ENCODE measurements at places on chromosomes 2 and 18.

DNA sequence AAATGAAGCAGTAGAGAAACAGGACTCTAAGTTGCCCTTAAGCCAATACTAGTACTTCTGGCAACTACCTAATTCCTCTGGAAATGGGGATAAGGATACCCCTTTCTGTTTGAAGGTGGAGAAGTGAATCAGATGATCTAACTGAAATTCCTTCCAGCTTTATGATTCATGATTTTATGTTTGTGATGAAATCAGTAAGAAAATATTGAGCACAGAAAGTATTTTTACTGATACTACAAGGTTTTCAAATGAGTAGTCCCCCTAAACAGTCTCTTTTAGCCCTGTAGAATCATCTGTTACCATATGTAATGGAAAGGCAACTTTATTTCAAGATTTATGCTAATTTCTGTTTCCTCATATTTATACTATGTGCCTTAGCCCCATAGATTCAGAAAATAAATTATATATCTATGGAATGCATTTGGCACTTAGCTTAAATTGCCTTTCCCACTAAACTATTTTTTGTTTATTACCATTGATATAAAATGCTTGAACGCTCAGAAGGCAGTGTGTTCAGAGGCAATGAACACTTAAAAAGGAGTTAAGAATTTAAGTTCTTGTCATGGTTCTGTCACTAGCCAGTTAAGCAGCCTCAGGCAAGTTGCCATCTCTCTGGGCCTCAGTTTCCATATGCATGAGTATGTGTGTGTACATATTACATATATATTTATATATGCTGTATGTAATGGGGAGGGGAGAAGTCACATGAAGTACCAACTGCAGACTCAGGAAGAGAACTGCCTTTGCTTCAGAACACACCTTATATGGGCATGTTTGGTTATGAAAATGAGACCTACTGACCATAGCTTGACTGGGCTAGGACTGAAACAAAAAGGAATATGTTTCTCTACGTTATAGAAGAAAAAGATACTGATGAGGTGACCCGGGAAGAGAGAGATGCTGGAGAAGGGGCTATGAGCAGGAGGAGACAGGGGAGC is 97.7 kb downstream of the CDC42EP3 start:
- DNase-seq = peak; percentile 68

DNA sequence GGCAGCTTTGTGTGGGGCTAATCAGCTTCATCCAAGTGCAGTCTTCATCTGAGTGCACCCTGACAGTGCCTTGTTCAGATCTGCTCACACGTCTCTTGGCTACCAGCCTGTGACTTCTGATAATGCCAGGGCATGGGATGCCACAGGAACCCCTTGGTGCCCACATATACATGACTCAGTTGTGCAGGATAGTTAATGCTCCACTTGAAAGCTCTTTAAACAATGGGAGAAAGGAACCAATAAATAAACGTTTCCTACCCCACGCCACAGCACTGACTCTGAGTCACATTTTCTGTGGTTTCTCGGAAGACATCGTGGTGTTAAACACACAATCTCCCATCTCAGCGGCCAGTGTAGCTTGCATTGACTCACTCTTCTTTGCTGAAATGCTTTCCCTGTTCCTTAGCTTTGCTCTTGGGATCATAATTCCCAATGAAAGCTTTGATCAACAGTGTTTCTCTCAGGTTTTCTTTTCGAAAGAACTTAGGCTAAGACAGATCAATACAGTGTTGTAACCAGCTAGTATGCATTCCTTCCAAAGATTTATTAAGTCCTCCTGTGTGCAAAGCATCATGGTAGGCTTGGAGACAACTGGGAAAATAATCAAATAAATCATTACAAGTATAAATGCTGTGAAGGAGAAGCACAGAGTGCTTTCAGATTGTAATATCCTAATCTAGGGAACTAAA is 142.0 kb downstream of the COPS8 start:
- DNase-seq = peak; percentile 97

DNA sequence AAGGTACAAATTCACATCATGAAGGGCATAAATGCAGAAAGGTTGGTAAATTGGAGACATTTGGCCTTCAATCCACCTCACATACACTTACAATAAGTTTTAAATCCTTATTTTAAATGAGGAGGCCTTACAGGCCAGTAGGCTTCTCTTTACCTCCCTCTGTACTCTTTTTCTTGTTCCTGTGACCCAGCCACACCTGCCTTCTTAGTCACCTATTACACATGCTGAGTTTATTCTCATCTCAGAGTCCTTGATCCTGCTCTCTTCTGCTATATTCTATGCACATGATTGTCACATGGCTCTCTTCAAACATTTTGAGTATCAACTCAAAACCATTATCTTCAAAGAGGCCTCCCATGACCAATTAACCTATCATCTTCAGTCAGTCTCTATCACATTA is 491.5 kb downstream of the SATB2 start:
- DNase-seq = no peak

DNA sequence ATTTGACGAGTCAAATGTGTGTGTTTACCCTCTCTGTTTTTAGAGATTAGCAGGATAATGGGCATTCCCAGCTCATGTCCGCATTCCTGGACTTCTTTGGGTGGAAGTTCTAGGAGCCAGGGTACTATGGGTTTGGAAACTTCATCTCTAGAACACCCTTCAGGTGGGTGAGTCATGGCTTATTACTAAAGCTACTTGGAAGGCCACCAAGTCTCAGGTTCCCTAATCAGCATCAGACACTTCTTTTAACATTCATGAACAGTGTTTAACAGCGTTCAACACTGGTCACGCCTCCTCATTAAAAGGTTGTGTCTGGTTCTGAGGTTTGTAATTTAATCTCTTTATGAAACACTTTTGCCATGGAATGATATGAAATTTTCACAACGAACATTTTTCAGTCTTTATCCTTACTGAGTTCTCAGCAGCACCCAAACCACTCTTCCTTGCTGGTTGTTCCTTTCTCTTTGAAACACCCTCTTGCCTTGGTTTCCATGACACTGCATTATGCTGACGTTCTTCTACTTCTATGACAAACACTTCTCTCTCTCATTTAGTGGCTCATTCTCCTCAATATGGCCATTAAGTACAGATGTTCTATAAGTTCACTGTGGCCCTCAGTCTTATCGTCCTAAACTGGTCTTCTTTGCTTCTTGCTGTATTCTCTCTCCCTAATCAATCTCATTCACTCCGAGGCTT is 49.3 kb downstream of the MMADHC start:
- DNase-seq = no peak

DNA sequence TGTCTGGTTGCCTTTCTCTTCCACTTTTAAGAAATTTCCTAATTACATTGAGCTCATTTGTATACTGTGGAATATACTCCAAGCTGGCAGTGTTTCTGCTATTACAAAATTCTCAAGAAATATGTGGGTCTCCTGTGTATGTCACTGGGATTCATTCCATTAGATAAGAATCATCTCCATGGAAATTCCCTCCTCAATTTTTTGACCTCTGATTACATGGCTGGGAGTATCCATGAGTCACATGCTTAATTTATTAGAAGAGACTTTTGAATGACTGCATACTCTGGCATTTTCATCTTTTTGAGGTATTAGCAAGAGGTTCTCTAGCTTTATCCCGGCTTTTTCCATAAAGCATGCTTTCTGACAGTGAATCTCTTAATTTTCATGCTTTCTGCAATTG is 665.5 kb upstream of the CNTNAP5 start:
- DNase-seq = no peak

DNA sequence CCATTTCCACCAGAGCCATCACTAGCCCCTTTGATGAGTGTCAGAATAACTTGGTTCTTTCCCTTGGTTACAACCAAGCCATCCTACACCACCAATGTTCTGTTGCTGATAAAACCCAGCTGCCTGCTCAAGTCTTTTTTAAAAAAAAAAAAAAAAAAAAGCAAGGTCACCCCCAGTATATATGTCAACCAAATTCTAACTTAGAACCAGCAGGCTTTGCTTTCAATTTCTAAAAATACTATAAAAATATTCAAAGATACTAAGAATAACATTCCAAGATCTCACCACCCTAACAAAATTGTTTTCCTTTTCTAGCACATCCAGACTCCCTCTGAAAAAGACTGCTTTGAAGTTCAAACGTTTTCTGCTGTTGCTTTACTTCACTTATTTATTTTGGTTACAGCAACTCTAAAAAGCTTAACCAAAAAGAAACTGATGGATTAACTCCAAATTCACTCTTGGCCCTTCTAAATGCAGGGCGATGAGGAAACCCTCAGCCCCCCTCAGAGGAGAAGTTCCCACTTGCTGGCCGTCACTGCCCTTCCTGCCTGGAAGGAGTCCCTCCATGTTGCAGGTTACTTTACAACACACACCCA is 10.9 kb downstream of the UXS1 start:
- DNase-seq = peak; percentile 15

GRCh38 chr2:101251844-101252407 is 760 bp upstream of the CNOT11 start:
- no peak for DNase-seq

GRCh38 chr2:235854276-235854675 is 313.9 kb downstream of the GBX2 start:
- no peak for DNase-seq

GRCh38 chr18:73511771-73512503 is 635.7 kb downstream of the FBXO15 start:
- DNase-seq = peak; percentile 87

DNA sequence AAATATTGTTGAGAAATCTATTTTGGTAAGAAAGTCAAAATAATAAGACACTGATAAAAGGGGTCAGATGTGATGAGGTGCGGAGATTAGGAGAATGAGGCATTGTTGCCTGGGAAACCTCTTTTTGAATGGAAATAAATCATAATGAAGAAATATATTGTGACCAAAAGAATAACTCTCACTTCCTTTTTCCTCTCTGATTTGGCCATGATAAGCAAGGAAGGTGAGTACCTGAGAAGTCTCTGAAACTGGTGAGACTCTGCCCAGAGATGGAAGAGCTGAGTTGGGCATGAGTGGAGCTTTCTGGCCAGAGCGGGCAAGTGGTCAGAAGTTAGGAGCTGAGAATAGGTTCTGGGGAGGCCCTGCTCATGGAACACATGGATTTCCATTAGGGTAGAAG is 11.8 kb downstream of the LAMA3 start:
- DNase-seq = no peak

DNA sequence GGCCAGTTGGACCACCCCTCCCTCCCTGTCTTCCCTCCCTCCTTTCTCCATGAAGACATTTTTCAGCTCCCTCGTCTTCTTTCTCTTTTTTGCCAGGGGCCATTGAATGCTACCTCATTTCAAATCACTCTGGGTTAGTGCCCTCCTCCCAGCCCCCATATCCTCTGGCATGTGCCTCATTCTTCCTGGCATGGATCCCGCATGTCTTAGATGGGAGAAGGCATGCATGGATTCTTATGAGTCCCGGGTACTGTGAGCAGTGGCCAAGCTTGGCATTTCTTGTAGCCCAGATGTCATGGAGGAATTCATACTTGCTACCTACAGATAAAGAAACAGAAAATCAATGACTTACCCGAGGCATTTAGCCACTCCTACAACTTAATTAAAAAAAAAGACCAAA is 9.0 kb upstream of the HAAO start:
- DNase-seq = peak; percentile 9

DNA sequence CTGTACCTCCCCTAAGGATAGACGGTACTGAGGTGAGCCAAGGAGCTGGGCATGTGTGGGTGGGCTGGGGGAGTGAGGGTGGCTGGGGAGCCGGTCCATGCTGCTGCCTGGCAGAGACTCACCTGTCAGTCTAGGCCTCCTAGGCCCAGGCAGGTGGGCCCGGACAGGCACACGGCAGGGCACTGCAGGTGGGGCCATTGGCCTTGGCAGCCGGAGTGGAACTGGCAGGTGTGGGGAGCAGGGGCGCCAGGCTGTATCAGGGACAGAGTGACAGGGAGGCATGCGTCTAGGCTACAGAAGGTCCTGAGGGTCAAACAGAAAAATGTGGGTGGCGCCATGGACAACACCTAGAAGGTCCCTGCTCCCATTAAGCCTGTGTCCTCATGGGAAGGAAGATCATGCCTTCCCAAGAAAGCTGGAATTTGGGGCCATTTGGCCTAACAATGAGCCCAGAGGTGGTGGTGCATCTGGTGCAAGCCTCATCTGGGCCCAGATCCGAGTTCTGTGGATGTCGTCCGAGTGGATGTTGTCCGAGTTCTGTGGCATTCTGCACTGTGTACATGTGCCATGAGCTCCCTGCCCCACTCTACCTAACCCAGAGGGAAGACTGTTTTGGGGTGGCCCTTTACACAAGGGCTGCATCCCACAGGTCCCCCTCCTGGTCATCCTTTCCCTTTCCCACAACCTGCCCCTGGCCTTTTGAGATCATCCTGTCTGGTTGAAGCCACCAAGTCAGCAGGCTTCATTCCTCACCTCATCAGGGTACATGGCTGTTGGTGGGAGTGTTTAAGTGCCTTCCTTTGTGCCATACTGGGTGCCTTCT is 249.7 kb downstream of the GLI2 start:
- DNase-seq = no peak

DNA sequence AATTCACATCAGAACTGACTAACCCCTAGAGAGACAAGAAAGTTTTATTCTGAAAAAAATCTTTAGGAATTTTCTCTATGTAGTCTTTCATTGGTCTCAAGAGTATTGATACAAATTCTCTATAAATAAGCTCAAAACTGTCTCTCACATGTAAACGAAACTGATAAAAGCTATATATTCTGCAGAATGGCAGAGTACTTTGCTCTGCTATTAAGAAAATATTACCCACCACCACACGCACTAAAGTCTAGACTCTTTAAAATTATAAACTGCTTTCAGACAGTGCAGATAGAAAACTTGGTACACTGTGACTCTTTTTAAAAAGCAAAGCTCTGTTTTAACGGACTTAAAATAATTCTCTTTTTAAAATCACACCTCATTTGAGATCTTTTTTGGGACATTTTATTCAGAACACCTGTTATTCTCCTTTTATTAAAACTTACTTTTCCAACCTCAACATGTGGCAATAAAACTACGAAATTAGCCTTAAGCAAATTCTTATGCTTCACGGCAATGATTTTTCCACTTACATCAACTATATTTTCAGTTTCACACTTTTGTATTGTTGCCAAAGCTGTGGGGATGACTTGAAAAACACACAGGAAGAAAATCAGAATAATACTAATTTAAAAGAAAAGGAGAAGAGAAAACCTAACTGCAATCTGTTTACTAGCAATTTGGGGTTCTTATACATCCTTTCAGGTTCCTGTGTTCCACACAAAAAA is 58.0 kb downstream of the CCDC88A start:
- no peak for DNase-seq

DNA sequence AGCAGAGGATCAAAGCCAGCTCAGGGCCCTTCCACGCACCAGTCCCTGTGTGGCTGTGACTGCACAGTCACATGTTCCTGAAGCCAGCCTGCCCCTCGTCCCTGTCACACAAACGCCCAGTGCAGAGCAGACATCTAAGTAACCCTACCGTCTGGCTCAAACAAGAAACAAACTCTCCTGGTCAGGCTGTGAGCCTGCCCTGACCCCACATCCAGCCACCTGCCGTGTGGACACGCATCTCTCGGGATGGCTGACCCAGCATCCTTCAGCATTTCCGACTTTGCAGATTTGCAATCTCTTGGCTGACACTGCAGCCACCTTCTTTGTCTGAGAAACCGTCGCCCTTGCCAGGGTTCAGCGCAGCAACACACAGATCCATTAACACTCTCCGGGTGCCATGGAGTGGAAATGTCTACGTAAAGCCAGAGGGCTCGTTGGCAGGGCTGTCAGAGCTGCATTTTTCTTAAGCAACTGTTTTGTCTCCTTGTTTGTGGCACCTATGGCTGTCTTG is 82.3 kb upstream of the ASAP2 start:
- no peak for DNase-seq

- no peak for DNase-seq
Observed at GRCh38 chr2:203574824-203575223, 39.7 kb upstream of the RAPH1 start.

- no peak for DNase-seq
Observed at GRCh38 chr2:215316336-215316735, 4.5 kb downstream of the ATIC start.

- DNase-seq = no peak
Observed at GRCh38 chr2:95317665-95318425, 20.7 kb downstream of the KCNIP3 start.
